Camera-type eye (tissue), 1 donor: ENCODE measurements at places on chromosomes 2 and 18. TPM values are rescaled to one million over a fixed set of nuclear protein-coding genes. Genes with fewer than 3 reads are reported as not detected.

PCGF1 gene
- 13.6 TPM for total RNA-seq

GPR45 gene
- total RNA-seq: not detected

HAAO gene
- total RNA-seq: 28.8 TPM

KLHL29 gene
- 31.6 TPM for total RNA-seq

UGT1A5 gene
- total RNA-seq: 0.16 TPM

IL1RN gene
- 10.3 TPM for total RNA-seq

CCNYL1 gene
- 17.6 TPM for total RNA-seq

SLC14A1 gene
- 7.1 TPM for total RNA-seq

KATNAL2 gene
- total RNA-seq: 4.6 TPM

RTP5 gene
- total RNA-seq: not detected

RAX gene
- total RNA-seq: 111 TPM

ABCG8 gene
- 0.27 TPM for total RNA-seq

DLX2 gene
- total RNA-seq: 0.44 TPM

LIMS3 gene
- total RNA-seq: 3.5 TPM

FAP gene
- 82.5 TPM for total RNA-seq

CD8A gene
- total RNA-seq: 0.27 TPM

RGPD4 gene
- total RNA-seq: 2.2 TPM

MC5R gene
- 0.33 TPM for total RNA-seq

NT5C1B gene
- total RNA-seq: not detected

DYNAP gene
- total RNA-seq: not detected

KANSL1L gene
- 94.0 TPM for total RNA-seq

AFF3 gene
- total RNA-seq: 29.7 TPM

CD226 gene
- total RNA-seq: 5.2 TPM

CFC1 gene
- total RNA-seq: 0.55 TPM
